ENCODE measurements at places on chromosomes 4 and X.
A peak's percentile ranks its signal among the peaks of the same experiment; 100 is the strongest.

GRCh38 chrX:21156632-21157031 lies 217.6 kb upstream of the CNKSR2 start:
- DNase-seq, result no peak

- DNase-seq, result peak; percentile 65
Observed at GRCh38 chr4:42280327-42281095, 116.8 kb upstream of the SHISA3 start.

GRCh38 chr4:13527192-13527980 lies 16.9 kb downstream of the NKX3-2 start:
- DNase-seq, result peak; percentile 44

DNA sequence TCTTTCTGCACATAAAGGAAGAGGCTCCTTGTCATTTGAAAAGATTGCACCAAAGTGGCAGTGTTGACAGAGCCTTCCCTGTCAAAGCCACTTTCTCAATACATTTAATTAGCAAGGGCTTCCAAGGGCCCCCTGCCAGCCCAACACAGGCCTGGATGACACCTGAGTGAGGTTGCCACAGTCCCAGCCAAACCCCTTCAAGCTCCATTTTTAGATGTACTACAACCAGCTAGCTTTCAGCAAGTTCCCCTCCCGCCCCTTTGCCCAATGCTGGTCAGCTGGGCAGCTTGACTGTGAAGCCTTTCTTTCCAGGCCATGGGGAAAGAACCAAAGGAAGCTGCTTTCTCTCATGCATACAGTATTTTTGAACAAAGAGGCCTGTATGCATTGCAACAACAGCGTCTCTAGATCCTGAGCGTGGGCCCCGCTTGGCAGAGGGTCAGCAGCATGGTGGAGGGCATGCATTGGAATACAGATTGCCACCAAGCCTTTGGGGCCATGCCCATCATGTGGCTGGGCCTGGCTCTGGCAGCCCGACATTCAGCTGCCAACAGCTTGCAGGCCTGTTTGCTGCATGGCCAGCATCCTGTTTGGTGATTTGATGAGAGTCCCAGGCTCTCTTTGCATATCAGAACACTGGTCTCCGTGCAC lies 261.1 kb upstream of the GATB start:
- DNase-seq, result no peak

- DNase-seq, result no peak
Observed at GRCh38 chr4:29581457-29581856, 1138.7 kb upstream of the PCDH7 start.
